ENCODE measurements at places on chromosomes 5 and 9.

GRCh38 chr5:33854733-33855151, 37.0 kb downstream of the ADAMTS12 start:
- no peak for DNase-seq

DNA sequence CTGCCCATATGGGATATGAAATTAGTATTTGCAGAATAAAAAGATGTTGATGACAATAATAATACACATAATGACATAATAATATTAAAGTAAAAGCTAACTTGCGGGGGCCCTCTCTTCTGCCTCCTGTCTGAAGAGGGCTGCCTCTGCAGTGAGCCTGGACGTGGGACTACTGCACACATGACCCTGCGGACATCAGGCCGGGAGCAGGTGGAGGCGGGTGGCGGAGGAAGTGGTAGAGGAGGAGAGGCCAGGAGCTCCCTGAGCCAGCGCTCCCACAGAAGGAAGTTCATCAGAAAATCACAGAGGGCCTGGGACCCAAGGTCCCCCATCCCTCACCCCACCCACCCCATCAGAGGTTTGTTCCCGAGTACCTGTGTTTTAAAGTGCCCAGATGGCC, 60.5 kb downstream of the ROPN1L start:
- no peak for DNase-seq

DNA sequence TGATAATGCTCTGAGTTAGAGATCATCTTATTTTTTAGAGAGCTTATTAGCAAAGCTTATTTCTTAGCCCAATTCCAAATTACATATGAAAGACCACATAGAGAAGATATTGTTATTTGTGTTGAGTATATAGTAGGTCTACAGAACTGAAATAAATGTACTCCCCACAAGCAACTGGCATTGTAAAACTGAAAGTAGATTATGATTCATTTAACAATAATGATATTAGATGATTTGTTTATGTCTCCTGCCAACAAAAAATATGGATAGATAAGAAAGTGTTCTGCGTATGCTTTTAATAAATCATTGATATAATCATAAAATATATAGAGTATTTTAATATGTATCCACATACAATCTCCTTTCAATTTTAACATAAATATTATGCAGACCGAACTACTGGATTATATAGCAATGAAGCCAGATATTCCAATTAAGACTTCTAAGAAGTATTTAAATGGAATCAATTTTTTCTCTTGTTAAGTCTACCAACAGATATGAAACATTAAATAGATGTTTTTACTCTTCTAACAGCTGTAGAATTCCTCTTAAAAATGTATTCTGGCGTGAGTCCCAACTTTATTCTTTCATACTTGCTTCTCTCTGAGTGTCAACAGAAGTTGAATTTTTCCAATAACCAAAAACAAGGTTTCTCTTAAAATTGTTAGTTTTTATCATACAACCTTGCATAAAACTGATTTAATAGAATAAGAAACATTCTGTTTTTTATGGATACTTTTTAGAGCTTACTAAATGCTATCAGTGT, 15.6 kb upstream of the DAB2 start:
- no peak for DNase-seq

DNA sequence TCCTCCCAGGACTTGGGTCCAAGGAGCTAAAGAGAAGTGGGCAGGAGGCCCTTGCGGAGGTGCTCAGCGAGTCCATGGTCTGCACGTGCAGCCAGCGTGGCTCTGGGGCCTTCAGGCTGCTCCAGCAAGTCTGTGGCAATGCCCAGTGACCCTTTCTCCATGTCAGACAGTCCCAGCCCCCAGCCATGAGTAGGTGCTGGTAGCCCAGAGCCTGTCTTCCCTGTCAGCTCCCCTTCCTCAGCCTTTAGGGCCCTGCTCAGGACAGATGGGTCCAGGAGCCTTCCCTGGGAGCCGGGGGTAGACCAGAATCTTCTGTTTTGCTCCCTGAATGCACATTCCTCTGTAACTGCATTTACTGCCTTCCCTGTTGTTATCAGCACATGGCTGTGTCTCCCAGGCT, 147.2 kb upstream of the IRX2 start:
- DNase-seq = no peak

DNA sequence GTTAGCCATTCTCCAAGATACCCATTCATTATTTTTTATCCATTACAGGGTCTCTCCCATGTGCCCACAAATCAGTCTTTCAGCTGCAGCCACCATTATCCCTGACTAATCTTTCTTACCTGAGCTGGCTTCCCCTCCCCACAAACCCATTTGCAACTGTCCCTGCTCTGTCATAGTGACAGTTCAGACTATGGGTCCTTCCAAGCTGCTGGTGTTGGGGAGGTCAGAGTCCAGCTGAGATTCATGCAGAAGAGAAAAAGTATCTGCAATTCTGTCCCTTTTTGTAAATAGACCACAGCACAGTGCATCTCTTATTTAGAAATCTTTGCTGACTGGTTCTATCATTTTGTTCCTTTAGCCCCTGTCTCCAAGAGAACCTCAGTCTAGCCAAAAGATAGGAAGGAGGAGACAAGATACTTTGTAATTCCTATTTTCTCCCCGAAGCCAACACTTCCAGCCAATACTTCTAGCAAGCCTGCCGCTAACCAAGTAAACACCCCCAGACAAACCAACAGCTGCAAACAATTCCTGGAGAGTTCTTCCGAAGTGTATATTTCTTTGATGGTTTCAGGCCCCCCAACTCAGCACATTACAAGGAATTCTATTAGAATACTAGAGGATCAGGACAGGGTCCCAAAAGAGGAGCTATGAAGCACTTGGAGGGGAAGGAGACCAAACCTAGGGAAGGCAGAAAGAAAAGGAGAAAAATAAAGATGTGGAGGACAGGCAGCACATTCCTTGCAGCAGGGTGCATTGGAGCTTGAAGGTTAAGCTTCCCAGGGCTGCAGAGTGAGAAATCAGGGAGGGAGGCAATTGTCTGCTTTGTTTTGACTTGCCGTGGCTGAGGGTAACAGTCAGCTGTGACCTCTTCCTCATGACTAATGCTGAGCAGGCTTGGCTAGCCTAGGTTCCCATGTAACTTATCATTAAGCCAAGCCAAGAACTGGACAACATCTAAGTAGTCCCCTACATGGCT, 148.5 kb downstream of the SGCD start:
- DNase-seq = no peak

DNA sequence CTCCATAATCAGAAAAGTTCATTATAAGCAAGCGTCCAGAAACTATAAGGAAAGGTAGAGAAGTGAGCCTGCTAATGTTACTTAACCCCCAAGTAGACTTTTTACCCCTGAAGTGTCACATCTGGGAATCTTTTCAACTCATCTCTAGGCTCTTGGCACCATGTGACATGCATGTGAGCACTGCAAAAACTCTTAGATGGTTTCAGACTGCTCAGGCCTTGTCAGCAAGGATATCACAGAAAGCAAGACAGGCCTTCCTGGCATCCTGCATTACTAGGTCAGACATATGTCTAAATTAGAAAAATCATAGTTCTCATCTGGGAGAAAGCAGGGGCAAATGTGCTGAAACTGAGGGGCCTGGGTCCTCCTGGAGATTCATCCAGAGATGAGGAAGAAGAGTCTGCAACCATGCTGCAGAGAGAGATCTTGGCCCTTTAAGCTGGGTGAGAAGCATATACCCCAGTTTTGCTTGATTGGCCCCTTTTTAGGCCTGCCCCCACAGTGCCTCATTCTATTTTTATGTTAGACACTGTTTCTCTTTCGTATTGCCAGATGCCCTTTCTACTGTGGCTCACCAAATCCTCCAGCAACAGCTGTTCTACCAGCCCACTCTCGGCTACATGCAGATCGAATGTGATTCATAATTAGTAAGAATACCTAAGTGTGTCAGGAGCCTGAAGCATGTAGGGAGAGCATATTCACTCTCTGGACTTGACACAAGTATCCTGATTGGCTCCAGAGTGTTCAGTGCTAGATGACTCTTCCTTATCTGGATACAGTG, 19.0 kb downstream of the TMEM8B start:
- DNase-seq = peak; percentile 66

GRCh38 chr9:125233678-125234077, 7.5 kb downstream of the HSPA5 start:
- no peak for DNase-seq

GRCh38 chr9:98430535-98431292, 175.3 kb upstream of the TBC1D2 start:
- DNase-seq = no peak

DNA sequence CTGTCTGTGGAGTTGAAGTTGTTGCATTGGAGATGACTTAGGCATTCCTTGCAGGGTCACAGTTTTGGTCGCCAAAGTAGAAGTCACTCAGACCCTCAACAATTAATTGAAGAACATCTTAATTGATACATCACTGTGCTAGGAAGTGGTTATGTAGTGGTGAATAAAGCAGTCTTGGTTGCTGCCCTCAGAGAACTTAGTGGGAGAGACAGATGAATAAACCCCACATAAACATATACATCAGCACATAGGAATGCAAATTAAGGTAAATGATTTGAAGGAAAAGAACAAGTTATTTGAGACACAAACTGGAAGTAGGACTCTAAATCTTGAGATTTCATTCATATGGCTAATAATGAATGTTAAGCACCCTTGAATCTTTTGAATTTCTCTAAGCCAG, 25.7 kb downstream of the FAM174A start:
- no peak for DNase-seq

DNA sequence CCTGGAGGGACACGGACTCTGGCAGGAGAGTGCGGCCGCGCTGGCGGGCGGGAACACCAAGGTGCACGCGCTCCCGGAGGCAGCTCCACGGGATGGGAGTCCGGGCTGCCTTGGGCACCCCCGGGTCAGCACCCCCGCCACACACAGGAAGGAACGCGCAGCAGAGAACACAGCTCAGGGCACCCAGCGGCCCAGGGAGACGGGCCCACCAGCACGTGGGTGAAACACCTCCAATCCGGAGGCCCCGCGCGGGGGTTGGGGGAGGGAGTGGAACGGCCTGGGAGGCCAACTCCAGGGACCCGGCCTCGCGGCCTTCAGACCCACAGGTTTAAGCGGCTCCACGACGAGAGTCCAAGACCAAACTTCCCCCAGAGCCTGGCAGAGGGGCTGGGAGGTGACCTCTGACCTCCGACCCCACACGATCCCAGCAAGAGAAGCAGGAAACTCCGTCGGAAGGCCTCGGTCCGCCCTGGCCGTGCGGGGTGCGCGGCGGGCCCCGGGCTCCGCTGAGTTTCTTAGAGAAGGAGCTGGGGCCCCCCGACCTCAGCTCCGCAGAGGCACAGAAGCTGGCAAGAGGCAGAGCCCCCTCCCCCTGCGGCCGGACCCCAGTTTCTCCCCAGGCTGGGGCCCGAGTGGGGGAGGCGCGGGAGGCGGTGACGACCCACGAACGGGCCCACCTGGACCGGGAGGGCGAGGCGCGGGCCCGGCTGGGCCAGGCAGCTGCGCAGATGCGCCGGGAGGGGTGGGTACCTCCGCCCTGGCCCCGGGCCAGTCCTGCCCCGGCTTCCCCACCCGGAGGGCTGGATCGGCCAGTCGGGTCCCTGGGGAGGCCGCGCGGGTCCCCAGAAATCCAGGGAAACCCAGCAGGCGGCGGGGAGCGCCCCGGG, 851 bp downstream of the NACC2 start:
- DNase-seq = no peak

- DNase-seq = no peak
These were observed 2.1 kb downstream of the KIF27 start for GRCh38 chr9:83919111-83919510.

DNA sequence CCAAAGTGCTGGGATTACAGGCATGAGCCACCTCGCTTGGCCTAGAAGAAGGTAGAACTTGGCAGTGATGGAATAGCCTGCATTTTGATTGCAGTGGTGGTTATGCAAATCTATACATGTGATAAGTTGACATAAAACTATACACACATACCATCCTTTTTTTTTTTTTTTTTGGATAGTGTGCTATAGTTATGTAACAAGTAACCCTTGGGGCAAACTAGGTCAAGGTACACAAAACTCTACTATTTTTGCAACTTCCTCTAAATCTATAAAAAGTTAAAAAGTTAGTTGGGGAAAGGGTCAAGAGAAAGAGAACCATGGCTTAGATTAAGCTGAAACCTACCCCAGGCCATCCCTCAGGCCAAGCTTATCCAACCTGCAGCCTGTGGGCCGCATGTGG, 11.1 kb downstream of the TRIM14 start:
- no peak for DNase-seq

- no peak for DNase-seq
These were observed 43.4 kb upstream of the BICD2 start for GRCh38 chr9:92807757-92808725.

DNA sequence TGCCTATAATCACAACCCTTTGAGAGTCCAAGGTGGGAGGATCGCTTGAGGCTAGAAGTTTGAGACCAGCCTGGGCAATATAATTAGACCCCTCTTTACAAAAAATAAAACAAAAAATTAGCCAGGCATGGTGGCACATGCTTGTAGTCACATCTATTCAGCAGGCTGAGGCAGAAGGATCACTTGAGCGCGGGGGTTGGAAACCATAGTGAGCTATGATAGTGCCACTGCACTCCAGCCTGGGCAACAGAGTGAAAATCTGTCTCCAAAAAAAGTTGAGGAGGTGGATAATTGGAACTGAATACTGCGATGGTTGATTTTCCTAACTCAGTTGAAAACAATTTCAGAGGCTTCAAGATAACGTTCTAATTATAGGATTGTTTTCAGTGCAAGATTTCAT, 52.6 kb downstream of the EDIL3 start:
- DNase-seq = no peak

DNA sequence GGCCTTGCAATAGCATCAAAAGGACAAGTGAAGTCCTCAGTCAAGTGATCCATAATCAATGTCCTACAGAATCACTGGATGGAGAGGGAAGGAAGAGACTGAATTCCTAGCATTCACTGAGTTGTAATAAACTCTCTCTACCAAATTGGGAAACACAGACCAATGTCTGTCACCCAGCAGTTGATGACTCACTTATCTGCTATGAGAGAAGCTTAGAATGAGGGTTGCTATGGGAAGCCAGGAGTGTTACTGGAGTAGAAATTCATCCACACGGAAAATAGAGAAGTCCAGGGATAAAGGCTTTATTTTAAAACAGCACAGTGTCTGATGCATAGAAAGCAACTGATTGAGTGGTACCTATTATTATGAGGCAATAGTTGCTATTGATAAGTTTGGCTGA, 407.4 kb downstream of the BRINP1 start:
- no peak for DNase-seq

DNA sequence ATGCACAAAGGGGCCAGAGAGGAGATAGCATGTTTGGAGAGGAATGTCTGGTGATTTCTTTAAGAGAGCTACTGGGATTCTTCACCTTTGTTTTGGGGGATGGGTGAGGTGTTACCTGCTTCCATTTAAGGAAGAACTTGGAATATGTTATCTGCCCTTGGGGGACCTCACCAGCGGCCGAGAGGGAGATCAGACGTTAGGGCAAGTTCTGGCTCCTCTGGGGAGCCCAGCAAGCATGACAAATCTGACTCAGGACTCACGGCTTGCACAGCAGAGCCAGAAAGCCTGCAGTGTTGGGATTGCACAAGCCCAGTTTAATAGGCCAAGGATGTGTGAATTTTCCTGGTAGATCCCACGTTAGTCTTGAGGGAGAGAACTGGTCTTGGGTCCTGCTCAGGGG, 40.3 kb downstream of the SLC28A3 start:
- no peak for DNase-seq

- DNase-seq = no peak
These were observed 250.3 kb downstream of the ZSWIM6 start for GRCh38 chr5:61582205-61582820.

GRCh38 chr9:13614060-13614459, 334.6 kb upstream of the MPDZ start:
- DNase-seq = no peak

- no peak for DNase-seq
These were observed 305.4 kb upstream of the IRX4 start for GRCh38 chr5:2188137-2188536.
